AML-193 (cell line): ENCODE measurements at places on chromosomes 6 and 20.
A peak's percentile ranks its signal among the peaks of the same experiment; 100 is the strongest.

GRCh38 chr6:138785079-138785478 lies 10.8 kb upstream of the ECT2L start:
- DNase-seq, result no peak

DNA sequence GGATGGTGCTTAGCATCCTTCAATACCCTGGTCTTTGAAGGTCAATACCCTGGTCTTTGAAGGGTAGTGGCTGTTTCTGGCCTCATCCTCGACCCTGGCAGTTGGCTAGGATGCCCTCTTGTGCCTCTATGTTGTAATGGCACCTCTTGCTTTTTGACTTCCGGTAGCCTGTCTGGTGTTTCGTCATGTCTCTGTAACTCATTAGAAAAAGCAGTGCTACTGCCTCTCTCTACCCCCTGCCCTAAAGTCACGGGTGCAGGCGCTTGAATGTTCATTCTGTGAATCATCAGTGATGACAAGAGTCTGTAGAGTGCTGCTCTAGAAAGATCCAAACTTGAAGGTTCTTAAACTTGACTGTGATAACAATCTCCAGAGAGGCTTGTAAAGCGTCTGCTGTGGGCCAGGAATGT lies 28.3 kb downstream of the RSPO4 start:
- DNase-seq, result peak; percentile 73

- no peak for DNase-seq
Measured at GRCh38 chr20:36821964-36822437, 48.4 kb upstream of the DSN1 start.

- no peak for DNase-seq
Measured at GRCh38 chr20:57282670-57283361, 16.4 kb upstream of the BMP7 start.

DNA sequence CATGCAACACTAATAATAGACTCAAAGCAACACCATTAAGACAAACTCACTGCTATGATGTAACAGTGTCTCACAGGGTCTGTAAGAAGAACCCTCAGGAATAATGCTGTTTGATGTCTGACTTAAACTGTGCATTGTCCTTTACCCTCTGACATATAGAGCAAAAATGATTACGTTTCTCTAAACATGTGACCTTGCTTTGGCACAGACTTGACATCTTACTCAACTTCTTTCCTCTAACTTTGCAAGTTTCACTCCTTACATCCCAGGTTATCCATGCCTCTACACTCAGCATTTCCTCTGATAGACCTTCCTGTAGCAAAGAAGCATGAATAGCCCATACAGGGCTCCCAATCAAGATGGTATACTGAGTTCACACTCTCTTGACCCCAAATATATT lies 252.7 kb downstream of the UST start:
- no peak for DNase-seq

GRCh38 chr20:25461786-25462545 lies 54.5 kb downstream of the GINS1 start:
- DNase-seq, result no peak

DNA sequence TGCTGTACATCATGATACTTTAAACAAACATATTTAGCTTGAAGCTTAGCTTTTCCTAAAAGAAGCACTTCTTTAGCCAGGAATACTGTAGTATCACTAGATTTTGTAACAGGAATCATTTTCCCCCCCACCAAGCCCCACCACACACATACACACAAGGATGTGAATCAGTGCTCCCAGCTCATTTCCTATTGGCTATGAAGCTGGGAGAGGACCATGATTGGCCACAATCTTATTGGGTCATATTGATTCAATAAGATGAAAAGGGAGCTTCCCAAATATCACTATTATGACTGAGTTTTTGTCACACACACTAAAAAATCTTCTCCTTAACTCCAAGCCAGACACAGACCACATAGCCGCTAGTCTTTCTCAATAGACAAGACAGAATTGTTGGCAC lies 140.5 kb upstream of the TNFAIP3 start:
- DNase-seq, result no peak

GRCh38 chr6:37688078-37688850 lies 9.4 kb downstream of the MDGA1 start:
- no peak for DNase-seq

DNA sequence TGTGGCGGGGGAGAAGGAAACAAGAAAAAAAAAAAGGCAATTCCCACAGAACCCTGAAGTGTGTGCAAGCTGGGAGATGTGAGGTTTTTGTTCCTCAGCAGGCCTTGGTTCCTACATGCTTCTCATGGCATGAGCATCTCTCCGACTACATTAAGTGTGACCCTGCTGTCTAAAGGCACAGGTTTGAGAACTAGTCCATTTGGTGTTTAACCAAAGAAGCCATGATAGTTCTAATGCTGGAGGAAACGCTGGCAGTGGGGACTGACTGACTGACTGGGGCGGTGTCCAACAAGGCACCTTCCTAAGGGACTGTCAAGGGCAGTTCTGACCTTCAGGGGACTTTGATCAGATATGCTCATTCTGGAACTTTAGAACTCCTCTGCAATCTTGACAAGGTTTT lies 3.8 kb downstream of the TXNDC5 start:
- no peak for DNase-seq

- DNase-seq, result no peak
Measured at GRCh38 chr20:17029698-17030097, 197.1 kb upstream of the PCSK2 start.

- no peak for DNase-seq
Measured at GRCh38 chr6:14094721-14095120, 22.9 kb upstream of the CD83 start.

- DNase-seq, result no peak
Measured at GRCh38 chr6:71268735-71269437, 19.7 kb upstream of the OGFRL1 start.

DNA sequence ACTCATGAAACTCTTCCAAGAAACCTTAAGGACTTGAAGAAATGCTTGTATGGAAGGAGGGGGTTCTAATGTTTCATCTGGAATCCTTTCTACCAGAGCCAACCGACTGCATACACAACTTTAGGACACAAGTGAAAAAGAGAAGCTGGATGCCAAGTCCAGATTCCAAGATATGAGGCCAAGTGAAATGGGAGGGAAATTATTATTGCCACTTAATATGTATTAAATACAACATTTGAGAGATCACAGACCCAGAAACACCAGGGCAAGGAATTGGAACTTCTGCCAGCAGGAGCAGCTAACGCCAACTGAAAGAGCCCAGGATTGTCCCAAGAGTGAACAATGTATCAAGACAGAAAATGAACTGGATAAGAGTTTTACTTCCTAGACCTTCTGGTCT lies 144.2 kb downstream of the ARHGAP18 start:
- no peak for DNase-seq

DNA sequence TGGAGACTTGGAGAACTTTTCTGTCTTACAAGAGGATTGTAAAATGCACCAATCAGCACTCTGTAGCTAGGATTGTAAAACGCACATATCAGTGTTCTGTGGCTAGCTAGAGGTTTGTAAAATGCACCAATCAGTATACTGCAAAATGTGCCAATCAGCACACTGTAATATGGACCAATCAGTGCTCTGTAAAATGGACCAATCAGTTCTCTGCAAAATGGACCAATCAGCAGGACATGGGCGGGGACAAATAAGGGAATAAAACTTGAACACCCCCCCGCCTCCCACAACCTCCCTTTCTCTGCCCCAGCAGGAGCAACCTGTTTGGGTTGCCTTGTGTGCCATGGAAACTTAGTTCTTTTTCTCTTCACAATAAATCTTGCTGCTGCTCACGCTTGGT lies 12.8 kb upstream of the RPS10 start:
- no peak for DNase-seq

GRCh38 chr6:453152-453551 lies 61.6 kb downstream of the IRF4 start:
- DNase-seq, result no peak

- peak; percentile 67 for DNase-seq
Measured at GRCh38 chr20:37007898-37008649, 56.6 kb upstream of the SAMHD1 start.

DNA sequence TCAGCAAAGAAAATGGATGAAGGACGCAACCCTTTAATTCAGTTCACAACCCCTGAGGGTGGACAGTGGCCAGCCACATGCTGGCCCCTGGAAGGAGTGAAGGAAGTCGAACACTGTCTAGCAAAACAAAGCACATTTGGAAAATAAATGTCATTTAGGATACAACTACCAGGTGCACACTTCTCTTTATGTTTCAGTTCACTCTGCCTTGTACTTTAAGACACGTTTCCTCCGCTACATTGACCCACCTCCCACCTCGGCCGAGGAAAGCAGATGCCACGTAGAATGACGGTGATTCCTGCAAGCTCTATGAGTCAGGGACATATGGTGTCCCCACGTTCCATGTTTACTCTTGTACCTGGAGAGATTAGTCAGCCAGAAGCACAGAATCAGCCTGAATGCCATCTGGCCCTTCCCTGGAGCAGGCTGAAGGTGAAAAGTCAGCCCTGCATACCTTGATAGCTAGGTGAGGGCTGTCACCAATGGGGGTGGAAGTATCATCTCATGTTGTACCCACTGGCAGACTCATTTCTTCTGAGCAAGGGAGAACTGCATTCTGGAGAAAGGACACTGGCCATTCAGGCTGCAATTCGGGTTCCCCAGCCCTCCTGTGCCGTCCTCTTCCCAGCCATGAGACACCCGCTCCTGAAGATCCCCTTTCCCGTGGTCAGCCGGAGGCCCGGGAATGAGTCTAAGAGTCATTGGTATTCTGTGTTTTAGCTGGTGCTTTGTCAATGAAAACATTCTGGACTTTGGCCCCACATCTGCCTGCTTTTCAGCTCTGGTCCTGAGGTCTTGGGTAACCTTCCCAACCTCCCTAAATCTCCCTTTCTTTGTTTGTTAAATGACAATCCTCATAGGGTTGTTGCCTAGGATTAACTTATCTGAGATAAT lies 60.6 kb downstream of the FOXA2 start:
- DNase-seq, result no peak

DNA sequence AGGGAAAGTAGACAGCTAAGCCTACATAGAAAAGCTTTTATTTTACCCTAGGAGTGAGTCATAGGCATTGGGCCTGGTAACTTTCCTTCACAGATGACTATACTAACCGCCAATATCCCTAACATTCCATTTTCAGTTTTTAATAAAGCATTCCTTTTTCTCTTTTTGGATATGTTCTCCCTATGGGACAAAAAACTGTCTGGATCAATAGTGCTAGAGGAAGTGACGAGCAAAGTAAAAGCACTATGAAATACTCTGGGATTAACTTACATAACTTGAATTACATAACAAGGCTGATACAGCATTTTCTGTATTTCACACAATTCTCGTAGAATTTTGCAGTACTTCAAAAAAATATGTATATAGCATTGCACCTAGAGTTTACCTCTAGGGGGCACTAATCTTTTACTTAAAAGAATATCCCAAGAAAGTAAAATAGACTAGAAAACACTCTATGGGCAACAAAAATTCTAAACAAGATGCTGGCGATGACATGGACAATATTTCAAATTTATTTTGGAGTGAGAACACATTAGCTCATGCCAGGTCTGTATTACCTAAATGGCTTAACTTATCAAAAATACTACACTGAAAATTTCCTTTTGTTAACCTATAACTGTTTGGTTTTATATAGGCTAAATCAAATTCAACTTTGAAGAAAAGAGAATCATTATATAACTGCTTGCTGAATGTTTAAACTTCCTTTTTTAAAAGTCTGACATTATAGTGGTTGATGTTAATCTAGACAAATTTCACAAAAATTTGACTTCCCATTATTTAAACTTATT lies 66.3 kb upstream of the DST start:
- peak; percentile 97 for DNase-seq

GRCh38 chr6:134015719-134016557 lies 36.5 kb downstream of the SLC2A12 start:
- no peak for DNase-seq

DNA sequence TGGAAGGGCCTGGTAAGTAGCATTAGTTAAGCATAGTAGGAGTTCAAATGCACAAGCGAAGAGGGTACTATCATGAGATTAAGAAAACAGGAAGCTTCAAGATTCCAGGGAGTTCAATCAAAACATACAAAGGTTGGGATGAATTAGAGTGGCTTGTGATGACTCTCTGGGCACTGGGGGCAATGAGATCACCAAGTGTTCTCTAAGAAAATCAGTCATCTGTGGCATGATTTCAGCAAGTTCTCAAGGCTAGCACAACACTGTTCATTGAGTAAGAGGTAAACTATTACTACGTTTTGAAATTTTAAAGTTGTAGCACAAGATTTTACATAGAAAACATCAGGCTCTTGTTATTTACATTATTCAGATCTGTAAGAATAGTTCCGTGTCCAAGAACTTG lies 139.7 kb upstream of the FLRT3 start:
- DNase-seq, result no peak

DNA sequence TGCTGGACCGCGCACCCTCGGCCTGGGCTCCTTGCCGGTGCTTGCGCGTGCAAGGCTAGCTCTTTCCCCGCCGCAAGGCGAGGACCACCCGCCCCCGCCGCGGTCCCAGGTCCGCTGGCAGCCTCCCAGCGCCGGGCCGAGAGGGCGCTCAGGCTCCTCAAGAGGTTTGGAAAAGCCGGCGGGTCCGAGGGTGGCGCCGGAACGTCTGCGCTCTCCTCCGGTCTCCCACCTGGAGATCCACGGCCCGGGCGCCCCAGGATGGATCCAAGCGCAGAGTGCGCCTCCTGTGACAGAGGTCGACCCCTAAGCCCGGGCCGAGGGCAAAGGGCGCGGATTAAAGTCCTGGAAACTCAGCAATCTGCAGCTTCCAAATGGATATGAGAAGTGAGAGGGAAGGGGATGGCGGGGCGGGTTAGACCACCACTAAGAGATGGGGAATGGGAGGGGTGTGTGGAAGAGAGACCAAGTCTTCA lies 575 bp upstream of the MICAL1 start:
- DNase-seq, result no peak

DNA sequence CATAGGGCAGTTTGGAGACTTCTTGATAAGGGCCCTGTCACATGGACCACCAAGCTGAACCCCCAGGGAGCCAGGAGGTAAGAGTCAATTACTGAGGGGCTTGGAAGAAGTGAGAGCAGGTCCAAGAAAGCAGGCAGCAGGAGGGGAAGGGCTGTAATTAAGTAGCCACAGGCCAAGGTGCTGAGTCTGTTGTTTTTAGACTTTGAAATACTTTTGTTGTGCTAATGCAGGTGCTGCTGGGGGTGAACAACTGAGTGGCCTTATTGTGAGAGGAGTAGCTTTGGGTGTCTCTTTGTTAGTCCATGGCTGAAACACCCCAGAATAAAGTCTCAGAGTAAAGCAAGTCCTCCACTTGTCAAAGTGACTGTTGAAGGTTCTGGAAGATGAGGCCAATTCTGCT lies 267.0 kb upstream of the SUPT3H start:
- DNase-seq, result no peak

GRCh38 chr6:21438237-21438985 lies 155.1 kb upstream of the SOX4 start:
- DNase-seq, result peak; percentile 23
